Activated CD4-positive, alpha-beta T cell treated with anti-CD3 and anti-CD28 coated beads, Interleukin-2, Interleukin-4, amounts not matched to agents 100 ng/mL and 50 ng/mL, durations not matched to agents 16 hours and 8 hours (primary cell): ENCODE measurements at places on chromosomes 4 and X.

DNA sequence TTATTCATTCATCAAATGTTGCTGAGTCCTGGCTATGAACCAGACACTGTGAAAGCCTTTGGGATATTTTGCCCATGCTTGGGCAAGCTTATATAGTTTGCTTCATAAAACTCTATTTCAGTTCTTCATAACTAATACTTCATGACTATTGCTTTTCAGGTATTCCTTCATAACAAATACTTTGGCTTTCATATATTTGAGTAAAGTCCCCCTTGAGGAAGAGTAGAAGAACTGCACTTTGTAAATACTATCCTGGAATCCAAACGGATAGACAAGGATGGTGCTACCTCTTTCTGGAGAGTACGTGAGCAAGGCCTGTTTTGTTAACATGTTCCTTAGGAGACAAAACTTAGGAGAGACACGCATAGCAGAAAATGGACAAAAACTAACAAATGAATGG is 1.7 kb upstream of the AFP start:
- DNase-seq = no peak

DNA sequence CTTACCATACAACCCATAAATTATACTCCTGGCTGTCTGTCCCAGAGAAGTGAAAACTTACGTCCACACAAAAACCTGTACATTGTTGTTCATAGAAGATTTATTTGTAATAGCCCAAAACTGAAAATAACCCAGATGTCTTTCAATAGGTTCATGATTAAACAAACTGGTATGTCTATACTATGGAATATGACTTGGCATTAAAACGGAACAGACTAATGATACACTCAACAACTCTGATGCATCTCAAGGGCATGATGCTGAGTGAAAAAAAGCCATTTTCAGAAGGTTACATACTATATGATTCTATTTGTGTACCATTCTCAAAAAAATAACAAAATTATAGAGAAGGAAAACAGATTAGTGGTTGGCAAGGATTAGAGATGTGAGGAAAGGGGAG is 11.6 kb upstream of the MND1 start:
- DNase-seq = no peak

GRCh38 chr4:66187175-66187720 is 517.0 kb upstream of the EPHA5 start:
- DNase-seq = no peak

- DNase-seq = no peak
Observed at GRCh38 chr4:71765821-71766383, 18.0 kb downstream of the GC start.

DNA sequence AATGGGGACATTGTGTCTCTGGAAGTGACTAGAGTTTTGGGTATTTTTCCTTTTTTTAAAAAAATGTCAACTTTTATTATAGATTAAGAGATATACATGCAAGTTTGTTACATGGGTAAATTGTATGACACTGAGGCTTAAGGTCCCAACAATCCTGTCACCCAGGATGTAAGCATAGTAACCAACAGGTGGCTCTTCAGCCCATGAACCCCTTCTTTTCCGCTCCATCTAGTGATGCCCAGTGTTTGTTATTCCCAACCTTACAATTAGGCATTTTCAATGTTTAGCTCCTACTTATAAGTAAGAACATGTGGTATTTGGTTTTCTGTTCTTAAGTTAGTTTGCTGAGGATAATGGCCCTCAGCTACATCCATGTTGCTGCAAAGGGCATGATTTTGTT is 102.7 kb downstream of the GRID2 start:
- no peak for DNase-seq

DNA sequence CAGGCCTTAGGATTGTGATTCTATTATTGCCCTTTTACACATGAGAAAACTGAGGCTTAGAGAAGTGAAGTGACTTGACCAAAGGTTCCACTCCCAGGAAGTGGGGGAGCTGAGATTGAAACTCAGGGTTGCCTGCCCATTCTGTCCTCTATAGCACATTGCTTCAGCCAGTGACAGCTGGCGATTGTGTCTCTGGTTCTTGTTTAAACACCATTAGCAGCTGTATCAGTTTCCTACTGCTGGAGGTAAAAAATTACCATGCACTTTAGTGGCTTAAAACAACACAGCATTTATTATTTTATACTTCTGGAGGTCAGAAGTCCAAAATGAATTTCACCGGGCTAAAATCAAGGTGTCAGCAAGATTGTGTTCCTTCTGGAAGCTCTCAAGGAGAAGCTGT is 205.8 kb upstream of the MAMLD1 start:
- no peak for DNase-seq
